HAP-1 (cell line): ENCODE measurements at places on chromosomes 1 and 21.

GRCh38 chr1:244144053-244144452, 93.0 kb downstream of the ZBTB18 start:
- DNase-seq, result no peak

DNA sequence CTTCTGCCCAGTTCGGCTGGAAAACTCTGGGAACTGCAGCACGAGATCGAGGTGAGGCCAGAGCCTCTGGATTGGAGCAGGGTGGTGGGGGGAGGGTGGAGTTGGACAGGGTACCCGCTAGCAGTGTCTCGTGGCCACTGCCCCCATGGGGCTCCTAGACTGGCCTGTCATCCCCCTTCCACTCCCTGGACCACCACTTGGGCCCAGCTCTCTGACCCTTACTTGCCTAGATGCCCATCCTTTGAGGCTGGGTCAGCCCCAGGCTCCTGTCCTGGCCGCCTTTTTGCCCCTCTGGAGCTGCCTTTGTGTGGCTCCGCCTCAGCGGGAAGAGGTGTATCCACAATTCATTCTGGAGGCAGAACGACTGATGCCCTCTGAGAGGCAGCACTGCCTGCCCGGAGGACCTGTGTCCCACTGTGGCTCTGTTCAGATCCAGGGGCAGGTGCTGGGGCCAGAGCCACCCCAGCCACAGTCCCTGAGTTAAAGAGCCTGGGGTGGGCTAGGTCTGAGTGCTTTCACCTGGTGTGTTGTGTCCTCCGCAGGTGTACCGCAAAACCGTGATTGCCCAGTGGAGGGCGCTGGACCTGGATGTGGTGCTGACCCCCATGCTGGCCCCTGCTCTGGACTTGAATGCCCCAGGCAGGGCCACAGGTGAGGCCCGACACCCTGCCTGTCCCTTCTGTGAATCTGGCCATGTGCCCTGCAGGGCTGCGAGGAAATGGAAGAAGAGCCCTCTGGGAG, 17.7 kb downstream of the FAAH start:
- no peak for DNase-seq

DNA sequence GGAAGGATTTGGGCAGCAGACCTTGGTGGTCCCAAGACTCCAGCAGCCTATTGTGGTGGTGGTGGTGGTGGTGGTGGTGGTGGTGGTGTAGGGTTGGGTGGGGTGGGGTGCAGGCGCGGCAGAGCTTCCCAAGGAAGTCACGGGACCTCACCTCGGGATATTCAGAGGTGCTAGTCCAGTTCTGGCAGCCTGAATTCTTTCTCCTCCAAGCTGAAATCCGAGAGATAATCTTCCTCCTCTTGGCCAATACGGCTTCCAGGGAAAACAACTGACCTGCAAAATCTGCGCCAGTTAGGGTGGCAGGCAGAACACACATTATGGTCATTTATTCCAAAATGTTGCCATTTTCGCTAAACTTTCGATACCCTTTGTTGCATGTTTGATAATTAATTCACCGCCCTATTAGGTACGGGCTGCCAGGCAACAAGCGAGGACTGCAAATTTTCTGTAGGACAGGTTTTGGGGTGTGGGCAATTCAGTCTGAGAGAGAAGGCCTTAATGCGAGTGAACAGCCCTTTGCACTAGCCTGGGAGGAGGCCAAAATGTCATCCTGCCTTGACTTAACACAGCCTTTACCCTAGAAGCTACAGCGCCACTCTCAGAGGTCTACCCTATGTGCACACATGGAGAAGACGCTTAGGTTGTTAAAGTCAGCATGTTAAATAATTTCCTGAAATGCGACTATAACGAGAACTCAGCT, 33.2 kb upstream of the BSDC1 start:
- no peak for DNase-seq

DNA sequence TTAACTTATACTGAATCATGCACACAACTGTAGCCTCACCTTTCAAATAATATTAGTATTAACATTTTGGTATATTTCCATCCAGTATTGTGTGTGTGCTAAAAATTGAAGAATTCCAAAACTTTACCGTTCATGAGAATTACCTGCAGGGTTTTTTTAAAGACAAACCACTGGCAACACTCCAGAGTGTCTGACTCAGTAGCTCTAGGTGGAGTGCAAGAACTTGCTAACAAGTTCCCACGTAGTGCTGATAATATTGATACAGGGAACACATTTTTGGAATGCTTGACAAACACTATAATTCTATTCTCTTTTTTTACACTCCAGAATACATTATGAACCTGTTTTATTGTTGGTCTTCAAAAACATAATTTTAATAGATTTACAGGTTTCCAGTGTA, 27.7 kb upstream of the SLC5A9 start:
- DNase-seq, result no peak

DNA sequence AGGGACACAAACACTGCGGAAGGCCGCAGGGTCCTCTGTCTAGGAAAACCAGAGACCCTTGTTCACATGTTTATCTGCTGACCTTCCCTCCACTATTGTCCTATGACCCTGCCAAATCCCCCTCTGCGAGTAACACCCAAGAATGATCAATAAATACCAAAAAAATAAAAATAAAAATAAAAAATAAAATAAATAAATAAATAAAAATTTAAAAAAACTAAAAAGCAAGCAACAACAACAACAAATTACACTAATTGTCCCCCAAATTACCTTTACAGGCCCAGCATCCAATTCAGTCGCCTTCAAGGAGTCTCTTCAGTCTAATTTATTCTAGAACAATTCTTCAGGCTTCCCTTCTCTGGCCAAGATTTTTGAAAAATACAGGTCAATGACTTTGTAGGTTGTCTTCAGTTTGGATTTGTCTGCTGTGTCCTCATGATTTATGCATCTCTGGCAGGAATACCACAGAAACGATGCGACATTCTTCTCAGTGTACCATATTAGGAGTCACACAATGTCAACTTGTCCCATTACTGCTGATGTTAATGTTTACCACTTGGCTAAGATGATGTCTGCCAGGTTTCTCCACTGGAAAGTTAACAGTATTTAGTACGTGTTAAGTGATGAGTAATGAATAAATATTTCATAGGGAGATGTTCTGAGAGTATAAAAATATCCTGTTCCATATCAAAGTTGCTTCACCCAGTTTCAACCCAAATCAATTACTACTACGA, 20.3 kb upstream of the BMP8B start:
- DNase-seq, result no peak

DNA sequence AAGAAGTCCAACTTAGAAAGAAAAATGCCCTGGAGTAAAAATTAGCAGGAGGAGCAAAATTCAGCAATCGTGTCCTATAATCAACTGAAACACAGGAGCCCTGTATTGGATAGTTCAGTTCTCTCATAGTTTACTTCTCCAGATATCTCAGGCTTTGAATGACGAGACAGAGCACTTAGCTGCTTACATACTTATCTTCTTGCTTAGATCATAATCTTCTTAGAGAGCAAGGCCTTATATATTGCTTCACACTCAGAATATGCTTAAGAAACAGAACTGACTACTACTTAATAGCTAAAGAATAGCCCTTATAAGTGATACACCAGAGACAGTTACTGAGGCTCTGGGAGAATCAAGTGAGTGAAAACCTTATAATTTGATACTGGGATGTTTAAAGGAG, 38.9 kb downstream of the TOR3A start:
- DNase-seq, result no peak

- no peak for DNase-seq
These were observed 16.1 kb upstream of the PSMD4 start for GRCh38 chr1:151238467-151238739.

- DNase-seq, result no peak
These were observed 7.3 kb upstream of the DHCR24 start for GRCh38 chr1:54894271-54894670.

DNA sequence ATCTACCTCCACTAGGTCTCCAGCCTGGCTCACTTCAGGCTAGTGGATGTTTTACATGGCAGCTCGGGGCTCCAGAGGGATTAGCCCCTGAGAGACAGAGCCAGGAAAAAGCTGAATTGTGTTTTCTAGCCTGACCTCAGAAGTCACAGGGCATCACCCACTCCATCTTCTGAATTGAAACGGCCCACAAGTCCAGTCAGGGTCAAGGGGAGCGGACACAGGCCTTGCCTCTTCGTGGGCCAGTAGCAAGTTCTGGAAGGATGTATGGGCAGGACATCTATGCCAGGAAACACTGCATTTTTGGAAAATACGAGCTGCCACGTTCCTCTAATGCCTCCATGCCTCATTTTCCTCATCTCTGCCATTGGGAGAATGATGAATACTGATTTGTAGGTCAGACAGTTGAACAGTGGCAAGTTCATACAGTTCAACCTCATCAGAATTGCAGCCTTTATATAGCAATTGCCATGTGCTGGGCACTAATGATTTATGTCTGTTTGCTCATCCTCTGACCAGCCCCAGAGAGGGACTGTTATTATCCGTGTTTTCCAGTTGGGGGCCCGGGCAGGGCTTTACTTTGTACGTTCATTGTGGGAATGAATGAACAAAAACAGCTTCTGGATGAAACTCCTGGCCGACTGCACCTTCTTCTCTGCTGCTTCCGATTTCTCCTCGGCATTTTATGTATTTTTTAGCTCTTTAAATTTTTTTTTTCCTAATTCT, 23.2 kb upstream of the PCBP3 start:
- no peak for DNase-seq

- no peak for DNase-seq
These were observed 127.5 kb downstream of the UCK2 start for GRCh38 chr1:165954940-165955339.

DNA sequence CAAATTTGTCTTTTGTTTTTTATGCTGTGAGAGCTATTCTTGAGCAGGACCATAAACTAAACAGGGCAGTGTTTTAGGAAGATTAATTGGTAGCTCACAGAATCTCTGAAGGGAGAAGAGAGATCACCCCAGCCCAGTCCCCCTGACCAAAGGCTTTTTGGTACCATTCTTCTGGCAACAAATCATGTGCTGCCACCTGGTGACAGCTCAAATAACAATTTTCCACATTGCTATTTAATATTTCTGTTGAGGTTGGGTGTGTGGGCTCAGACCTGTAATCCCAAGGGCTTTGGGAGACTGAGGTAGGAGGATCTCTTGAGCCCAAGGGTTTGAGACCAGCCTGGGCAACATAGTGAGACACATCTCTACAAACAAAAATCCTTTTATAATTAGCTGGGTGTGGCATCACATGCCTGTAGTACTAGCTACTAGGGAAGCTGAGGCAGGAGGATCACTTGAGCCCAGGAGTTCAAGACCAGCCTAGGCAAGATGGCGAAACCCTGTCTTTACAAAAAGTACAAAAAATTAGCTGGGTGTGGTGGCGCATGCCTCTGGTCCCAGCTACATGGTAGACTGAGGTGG, 2.2 kb upstream of the TESK2 start:
- DNase-seq, result peak; percentile 59

GRCh38 chr1:222769971-222770620, 33.1 kb downstream of the FAM177B start:
- DNase-seq, result no peak

- DNase-seq, result no peak
These were observed 1423.4 kb downstream of the NCAM2 start for GRCh38 chr21:22421416-22422180.

DNA sequence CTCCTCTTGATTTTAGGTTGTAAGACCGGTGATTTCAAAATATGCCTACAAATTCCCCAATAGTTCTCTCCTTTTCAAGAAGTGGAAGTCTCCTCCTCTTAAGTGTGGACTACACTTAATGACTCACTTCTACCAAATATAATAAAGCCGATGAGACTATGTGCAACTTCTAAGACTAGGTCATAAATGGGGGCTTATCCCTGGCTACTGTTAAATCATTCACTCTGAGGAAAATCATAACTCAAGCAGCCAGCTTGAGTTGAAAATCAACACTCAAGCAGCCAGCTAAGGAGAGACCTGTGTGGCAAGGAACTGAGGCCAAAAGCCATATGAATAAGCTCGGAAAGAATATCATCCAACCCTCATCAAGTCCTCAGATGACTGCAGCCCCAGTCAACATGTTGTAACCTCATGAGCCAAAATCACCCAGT, 49.6 kb upstream of the PSMG1 start:
- DNase-seq, result no peak

DNA sequence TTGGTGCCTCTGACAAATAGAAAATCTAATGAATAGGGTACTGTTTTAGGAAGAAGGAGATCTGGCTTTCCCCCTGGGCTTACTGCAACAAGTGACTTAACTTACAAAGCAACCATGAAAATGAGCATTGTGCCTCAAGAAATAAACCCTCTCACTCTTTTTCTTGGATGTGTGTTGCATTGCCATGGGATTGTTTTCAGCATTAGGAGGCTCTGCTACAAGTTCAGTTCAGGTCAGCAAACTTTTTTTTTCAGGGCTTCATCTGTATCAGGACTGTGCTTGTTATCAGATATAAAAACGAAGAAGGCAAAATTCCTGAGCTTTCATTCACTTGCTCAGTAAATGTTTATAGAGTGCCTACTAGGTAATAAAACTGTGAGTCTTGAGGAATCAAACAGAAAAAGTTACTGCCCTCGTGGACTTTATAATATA, 37.8 kb upstream of the DOCK7 start:
- no peak for DNase-seq

GRCh38 chr1:84877592-84877991, 15.4 kb downstream of the LPAR3 start:
- DNase-seq, result no peak

- DNase-seq, result no peak
These were observed 882.2 kb upstream of the B3GALT2 start for GRCh38 chr1:194068446-194069167.

DNA sequence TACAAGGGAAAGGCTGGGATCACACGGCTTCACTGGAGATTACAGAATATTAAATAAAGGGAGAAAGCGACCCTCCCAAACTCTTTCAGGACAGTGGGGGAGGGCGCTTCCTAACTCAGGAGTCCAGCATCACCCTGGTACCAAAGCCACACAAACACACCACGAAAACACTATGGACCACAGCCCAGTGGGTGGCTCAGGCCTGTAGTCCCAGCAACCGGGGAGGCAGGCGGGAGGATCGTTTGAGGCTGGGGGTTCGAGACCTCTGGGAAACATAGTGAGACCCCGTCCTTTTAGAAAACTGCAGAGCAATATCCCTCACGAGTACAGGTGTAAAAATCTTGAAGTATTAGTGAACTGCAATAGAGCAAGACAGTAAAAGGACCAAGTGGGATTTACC, 16.0 kb downstream of the TRIM11 start:
- DNase-seq, result no peak

- DNase-seq, result no peak
These were observed 148.2 kb downstream of the FCRL5 start for GRCh38 chr1:157404063-157404501.

- no peak for DNase-seq
These were observed 13.9 kb downstream of the GPR3 start for GRCh38 chr1:27406362-27406680.

DNA sequence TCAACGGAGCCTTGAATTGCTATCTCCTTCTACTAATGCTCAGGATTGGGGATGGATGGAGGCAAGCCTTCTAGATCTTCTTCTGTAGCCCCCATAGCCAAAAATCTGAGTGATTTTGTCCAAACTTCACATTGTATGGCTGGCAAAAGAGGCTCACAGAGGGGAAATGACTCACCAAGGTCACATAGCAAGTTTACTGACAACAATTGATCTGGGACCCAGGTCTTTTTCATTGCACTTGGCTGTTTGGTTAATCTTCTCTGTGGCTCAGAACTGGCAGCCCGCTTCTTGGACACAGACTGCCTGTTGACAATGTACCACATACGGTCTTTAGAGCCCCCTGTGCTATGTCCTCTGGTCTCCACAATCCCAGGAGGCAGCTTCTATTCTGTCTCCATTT, 3.0 kb upstream of the LACTBL1 start:
- DNase-seq, result no peak
